ENCODE measurements at places on chromosomes 16 and 17. TPM values are rescaled to one million over a fixed set of nuclear protein-coding genes. Genes with fewer than 3 reads are reported as not detected.

The ZNF747 gene
- polyA plus RNA-seq: 2.9 TPM

The SLC52A1 gene
- polyA plus RNA-seq: not detected

The PLXDC1 gene
- 0.37 TPM for polyA plus RNA-seq

The RAB11FIP4 gene
- polyA plus RNA-seq: 0.59 TPM

The ITGB4 gene
- 0.39 TPM for polyA plus RNA-seq

The NPIPA2 gene
- 0.23 TPM for polyA plus RNA-seq

The SNX20 gene
- polyA plus RNA-seq: not detected

The TBC1D3I gene
- 0.07 TPM for polyA plus RNA-seq

The IRX5 gene
- not detected for polyA plus RNA-seq

All from IMR-90 (cell line).